Immature natural killer cell (primary cell): ENCODE measurements at places on chromosomes 12 and 14.
A peak's percentile ranks its signal among the peaks of the same experiment; 100 is the strongest.

DNA sequence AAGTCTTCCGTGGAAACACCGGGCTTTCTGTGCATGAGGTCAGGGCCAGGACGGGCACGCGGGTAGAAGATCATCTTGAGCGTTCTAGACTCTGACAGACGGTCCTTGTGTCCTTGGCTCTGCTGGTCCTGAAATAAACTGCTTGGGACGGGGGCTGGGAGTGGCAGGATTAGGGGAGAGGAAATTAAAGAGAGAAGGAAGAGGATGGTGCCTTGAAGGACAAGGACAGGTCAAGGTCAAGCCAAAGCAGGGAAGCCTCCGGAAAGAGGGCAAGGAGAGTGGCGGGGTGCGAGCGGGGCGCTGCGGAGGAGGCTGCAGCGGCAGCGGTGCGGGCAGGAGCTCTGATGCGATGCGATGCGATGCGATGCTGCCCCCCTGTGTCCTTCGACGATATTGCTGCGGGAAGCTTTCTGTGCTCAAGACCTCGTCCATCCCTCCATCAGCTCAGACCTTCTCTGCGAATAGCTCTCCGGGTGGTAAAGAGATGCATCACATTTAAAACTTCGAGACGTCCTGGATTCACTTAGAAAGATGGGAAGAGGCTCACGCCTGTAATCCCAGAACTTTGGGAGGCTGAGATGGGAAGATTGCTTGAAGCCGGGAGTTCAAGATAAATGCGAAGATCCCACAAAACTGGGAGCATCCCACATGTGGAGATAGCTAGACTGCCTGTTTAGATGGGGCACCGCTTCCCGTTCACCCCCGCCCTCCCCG lies 110.1 kb upstream of the TMEM132D start:
- DNase-seq: peak; percentile 18

DNA sequence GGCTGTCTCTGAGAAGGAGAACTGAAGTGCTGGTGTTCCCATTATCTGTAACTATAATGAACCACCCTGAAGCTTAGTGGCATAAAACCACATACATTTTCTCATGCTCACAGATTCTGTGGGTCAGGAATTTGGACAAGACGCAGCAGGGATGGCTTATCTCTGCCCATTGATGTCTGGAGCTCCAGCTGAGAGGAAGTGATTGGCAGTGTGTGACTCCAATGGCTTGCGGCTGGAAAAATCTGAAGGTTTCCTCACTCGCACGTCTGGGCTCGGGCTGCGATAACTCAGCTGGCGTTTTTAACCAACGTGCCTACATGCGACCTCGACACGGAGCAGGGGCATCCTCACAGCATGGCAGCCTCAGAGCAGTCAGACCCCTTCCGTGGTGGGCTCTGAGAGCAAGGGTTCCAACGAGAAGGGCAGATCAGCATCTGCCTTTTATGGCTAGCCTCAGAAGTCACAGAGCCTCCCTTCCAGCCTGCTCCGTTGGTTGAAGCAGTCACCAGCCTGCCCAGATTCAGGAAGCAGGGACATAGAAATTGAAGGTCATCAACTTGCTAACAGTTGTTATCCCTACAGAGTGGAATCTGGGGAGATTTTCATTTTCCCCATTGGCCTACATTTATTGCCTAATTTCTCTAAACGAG lies 143.3 kb upstream of the BCL2L14 start:
- DNase-seq: no peak

DNA sequence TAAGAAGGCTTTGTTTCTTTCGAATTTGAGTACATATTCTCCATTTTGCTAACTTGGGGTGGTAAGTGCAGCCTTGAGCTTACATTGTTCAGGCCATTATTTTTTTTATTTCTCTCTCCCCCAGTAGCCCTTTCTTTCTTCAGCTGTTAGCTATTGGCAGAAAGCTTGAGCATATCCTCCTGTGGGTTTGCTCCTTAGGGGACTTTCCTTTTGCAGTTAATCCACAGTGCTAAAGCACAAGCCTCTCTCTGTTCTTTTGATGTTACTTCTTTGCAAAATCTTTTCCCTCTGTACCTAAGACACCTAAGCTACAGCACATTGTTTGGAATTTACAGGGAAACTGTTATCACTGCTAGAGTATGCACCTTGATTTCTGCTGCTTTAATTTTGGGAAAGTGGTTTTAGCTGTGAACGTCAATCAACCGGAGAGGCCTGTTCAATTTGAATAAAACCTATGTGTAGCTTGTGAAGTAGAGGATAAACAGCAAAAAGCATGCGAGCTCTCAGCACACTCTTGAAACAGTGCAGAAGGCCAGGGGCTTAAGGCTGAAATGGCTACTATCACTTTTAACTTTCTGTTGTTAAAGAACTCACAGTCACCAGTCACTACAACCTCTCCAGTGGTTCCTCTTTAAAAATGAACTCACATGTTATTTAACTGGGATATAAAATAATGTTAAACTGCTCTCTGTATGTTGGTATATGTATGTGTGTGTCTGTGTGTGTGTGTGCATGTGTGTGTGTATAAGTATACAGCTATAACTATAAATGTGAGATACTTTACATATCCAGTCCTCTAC lies 139.2 kb downstream of the PDZRN4 start:
- no peak for DNase-seq

GRCh38 chr12:41683023-41683422 lies 461.7 kb downstream of the GXYLT1 start:
- DNase-seq: no peak

GRCh38 chr12:88518863-88519403 lies 61.3 kb downstream of the KITLG start:
- no peak for DNase-seq

- DNase-seq: no peak
Measured at GRCh38 chr14:60616461-60616959, 32.8 kb downstream of the SIX1 start.

GRCh38 chr12:45773747-45774146 lies 44.2 kb downstream of the ARID2 start:
- DNase-seq: no peak

- DNase-seq: no peak
Measured at GRCh38 chr14:65042296-65042695, 55.6 kb downstream of the FNTB start.

- no peak for DNase-seq
Measured at GRCh38 chr12:127144770-127145169, 1122.2 kb upstream of the TMEM132C start.

DNA sequence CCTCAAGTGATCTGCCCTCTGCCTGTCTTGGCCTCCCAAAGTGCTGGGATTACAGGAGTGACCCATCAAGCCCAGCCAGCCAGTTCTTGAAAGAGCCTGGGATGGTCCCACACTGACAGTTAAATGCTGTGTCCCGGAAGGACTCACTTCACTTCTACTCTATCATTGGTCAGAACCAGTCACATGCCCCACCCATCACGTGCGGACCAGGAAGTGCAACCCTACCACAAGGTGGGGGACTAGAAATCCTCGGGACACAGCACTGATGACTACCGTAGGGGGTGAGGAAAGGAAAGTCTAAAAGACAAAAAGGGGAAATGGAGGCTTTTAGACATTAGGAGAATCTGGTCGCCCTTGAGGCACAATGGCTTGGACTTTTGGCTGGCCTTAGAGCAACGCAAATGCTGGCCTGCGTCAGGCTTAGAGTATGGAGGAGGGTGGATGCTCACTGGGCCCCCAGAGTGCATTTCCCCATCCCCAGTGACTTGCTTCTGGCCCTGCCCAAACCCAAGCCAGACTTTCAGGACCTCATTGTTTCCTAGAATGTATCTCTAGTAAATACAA lies 207.7 kb downstream of the TTC8 start:
- no peak for DNase-seq

DNA sequence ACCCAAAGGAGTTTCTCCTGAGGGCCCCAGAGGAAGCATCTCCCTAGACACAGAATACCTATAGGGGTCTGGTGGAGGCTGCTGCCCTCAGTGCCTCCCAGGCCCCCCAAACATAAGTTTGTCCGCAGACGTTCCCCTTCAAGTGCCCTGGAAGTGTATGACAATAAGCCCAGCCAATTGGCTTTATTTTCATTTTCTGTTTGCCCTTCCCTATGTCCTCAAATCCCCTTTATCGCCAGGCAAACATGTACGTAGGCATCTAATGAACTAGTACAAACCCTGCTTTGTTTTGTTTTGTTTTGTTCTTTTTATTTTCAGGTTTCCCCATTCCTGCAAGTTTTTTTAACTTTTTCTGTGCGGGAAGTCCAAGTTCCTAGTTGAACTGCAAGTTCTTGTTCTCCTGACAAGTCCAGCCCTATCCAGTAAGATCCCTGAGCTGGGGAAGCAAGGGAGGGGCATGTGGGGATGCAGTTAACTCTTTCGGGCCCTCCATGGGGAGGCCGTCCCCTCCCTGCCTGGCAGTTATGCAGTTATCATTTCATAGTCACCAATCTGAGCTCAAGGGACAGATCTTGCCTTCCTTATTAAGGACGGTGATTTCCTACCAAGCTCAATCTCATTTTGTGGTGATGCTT lies 141.9 kb downstream of the KCNA5 start:
- no peak for DNase-seq

- peak; percentile 23 for DNase-seq
Measured at GRCh38 chr12:31118347-31119191, 44.9 kb downstream of the DDX11 start.

- DNase-seq: no peak
Measured at GRCh38 chr12:127422935-127423566, 843.9 kb upstream of the TMEM132C start.

DNA sequence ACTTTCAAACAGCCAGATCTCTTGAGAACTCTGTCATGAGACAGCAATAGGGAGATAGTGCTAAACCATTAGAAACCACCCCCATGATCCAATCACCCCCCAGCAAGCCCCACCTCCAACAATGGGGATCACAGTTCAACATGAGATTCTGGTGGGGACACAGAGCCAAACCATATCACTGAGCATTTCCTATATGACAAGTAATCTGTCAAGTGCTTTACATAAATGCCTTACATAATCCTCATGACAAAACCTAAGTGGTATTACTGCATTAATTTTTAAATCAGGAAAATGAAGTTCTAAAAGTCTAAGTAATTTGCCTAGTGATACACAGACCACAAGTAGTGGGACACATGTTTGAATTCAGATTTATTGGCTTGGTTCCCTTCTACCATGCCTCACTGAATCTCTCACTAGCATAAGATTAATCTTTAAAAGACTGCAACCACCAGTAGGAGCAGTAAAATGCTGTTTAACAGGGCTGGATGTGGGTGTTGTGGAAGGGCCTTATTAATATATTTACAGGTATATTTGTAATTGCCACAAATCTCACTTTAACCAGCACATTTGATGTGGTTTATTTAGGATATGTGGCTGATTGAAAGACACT lies 323.1 kb upstream of the FBXO33 start:
- DNase-seq: no peak

DNA sequence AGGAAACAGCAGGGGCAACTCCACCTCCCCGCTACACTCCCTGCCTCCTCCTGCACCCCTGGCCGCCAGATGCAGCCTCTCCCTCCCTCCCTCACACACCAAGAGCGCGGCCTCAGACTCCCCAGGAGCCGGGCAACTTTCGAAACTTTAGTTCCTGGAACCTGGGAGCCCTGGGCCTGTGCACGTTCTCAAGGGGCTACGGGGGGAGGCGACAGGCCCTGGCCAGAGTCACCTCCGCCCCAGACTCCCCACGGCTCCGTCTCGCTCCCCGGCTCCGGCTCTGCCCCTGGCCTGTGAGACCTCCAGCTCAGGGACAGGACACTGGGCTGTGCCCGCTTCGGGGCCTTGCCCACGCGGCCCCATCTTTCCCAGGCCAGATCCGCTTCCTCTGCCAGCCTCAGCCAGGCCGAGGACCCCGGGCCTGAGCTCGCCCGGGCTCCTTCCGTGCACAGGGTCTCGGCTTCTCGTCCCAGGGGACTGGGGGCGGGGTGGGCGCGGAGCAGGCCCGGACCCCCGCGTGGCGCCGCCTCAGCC lies 5.5 kb downstream of the AMN start:
- no peak for DNase-seq

GRCh38 chr12:132071830-132072384 lies 72.2 kb downstream of the DDX51 start:
- DNase-seq: no peak

- DNase-seq: no peak
Measured at GRCh38 chr12:101935890-101936746, 58.7 kb downstream of the DRAM1 start.

GRCh38 chr12:48999371-49000131 lies at the start of gene DDN:
Gene DDN (minus strand): TSS chr12:48999375. CDS start chr12:48999287, 88 bp downstream.
- peak; percentile 47 for DNase-seq

- peak; percentile 30 for DNase-seq
Measured at GRCh38 chr14:61537563-61538463, 157.5 kb upstream of the HIF1A start.

DNA sequence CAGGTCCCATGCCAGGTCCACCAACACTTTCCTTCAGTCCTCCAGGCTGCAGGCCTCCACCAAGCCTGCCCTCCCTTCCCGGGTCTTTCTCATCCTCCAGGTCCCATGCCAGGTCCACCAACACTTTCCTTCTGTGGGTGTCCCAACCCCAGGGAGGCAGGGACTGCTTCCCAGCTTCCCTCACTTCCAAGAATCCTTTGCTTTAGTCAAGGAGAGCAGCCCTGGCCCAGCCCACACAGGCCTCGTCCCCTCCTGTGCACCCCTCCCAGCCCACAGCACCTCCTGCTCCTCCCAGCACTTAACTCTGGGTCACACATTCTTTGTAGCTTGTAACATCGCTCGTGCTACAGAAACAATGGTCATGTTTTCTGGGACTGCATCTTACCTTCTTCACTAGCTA lies 72.9 kb downstream of the TESC start:
- DNase-seq: no peak

DNA sequence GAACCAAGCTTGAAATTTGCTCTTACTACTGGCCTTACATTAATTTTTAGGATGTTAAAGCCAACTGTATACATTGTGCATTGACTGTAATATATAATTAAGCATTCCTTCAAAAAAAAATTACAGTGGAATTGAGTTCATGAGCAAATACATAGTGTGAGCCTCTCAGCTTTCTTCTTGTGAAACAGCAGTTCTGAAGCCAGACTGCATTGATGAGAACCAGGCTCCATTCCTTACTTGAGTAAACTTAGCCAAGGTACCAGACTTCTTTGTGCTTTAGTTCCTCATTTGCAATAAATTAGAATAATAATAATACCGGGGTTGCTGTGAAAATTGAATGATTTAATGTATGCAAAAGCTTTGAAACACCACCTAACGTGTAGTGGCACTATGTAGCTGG lies 169.5 kb downstream of the ANO4 start:
- DNase-seq: no peak

GRCh38 chr14:96168581-96168980 lies 36.1 kb upstream of the BDKRB2 start:
- no peak for DNase-seq

GRCh38 chr14:91302391-91302790 lies 57.9 kb upstream of the GPR68 start:
- no peak for DNase-seq

- DNase-seq: peak; percentile 52
Measured at GRCh38 chr14:92584816-92585215, 71.2 kb downstream of the RIN3 start.

DNA sequence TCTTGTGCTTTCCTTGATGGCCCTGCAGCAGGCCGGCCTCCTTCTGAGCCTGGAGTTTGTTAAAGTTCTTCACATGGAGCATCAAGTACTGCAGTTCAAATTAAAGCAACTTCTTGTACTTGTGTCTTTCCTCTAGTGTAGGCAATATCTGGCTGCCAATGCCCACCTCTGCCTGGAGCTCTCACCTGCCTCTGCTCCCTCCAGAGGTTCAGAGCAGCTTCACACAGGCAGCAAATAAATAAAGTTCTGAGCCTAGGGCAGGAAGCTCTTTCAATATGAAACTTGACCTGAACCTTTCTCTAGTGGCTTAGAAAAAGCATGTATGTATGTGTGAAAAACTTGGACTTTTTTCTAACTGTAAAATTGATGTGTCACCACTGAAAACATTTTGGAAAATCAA lies 65.9 kb downstream of the ITPR2 start:
- no peak for DNase-seq
